ENCODE measurements at places on chromosomes 6 and 20. TPM values are rescaled to one million over a fixed set of nuclear protein-coding genes. Genes with fewer than 3 reads are reported as not detected.

- peak; percentile 50 for DNase-seq
Measured at GRCh38 chr6:17178754-17179529, 77.1 kb downstream of the STMND1 start.

DNA sequence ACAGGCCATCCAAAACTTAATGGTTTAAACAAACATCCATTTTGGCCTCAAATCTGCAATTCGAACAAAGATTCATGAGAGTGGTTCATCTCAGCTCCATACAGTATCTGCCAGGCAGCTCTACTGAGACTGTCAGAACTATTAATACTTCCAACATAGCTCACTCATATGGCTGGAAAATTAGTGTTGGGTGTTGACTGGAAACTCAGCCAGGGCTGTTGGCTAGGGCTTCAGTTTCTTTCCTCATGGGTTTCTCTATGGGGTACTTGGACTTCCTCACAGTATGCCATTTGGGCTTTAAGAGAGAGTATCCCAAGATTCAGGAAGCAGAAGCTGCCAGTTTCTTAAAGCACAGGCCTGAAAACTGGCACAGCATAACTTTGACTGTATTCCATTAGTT lies 240.3 kb downstream of the TPBG start:
- no peak for DNase-seq

Gene OVOL2
- 0.17 TPM for total RNA-seq

DNA sequence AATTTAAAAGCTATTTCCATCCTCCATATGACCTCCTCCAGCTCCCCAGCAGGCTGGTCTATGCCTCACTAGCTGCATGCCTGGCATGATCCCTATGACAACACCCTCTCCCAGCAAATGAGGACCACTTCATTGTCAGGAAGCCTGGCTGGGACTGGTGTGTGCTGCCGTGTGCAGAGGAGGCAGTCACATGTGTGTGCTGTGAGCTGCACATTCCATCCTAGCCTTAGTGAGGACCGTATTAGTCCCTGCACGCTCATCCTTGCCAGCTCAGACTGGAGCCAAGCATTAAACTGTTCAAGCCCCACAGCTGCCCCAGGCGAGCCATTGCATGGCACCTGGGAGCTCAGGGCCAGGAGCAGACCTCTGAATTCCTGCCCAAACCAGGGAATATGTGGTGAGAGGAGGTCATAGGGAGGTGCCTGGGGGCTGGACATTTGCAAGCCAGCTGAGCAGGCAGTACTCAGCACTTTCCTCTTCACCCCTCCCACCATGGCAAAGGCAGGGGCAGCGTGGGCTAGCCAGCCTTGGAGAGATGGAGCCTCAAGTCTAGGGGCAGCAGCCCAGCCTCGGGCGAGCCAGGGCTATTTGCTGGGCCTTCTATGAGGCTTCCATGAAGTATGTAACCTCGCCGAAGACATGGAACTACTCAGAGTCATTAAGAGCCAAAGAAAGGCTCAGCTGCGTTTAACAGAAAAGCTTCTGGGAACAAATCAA lies 8.7 kb upstream of the CCN5 start:
- no peak for DNase-seq

DNA sequence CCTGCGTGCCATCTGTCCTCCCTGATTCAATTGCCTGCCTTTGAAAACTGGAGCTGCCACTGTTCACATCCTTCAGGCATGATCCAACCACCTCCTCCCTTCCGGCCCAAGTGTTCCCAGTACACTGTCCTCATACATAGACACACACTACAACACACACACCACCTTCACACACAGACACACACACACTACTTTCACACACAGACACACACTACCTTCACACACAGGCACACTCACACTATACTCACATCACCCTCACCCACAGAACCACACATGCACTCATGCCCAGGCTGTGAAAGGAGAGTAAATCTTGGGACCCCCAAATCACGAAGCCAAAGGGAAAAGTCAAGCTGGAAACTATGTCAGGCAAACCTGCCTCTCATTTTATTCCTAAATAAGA lies 109.4 kb upstream of the MYLIP start:
- no peak for DNase-seq

DNA sequence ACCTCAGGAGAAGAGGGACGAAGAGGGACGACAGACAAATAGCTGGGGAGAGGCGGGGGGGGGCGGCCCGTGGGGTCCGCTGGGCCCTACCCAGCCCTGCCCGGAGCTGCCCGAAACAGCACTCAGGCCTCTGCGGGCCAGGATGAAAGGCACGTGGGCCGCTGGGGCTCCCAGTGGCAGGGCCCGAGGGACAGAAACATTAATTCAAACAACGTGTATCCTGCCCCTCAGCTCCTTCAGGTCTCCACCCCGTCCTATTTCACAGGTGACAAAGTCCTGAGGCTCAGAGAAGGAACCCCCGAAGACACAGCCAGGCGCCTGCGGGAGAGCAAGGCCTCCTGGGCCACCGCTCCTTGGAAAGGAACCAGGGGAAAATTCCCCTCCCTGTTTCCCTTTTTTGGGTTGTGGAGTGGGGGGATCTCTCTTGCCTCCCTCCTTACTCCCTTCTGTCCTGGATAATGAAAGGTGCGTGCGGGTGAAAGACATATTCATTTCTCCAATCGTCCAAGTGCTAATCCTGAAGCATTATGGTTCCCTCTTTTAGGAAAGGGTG lies 93.3 kb downstream of the RNASET2 start:
- DNase-seq = no peak

Gene PEDS1
- 31.7 TPM for total RNA-seq

Gene GNMT
- not detected for total RNA-seq

Gene OLIG3
- total RNA-seq = not detected

DNA sequence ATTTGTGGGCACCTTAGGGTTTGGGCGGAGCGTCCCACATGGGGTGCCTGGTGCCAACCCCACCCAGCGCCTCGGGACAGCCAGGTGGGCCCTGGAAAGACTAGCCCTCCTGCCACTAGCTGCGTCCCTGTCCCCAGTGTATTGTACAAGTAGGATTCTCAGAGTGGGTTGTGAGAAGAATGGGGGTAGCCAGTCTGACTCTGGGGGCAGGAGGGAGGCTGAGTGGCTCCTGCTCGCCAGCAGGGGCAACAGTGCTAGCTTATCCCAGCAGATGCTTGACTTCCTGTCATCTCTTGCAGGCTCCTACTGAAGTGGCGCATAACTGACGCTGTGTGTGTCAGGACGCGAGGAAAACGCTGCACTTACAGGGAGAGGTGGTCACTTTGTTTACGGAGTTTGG lies 9.3 kb downstream of the PSMA7 start:
- DNase-seq = no peak

Gene SPTLC3
- 8.3 TPM for total RNA-seq

DNA sequence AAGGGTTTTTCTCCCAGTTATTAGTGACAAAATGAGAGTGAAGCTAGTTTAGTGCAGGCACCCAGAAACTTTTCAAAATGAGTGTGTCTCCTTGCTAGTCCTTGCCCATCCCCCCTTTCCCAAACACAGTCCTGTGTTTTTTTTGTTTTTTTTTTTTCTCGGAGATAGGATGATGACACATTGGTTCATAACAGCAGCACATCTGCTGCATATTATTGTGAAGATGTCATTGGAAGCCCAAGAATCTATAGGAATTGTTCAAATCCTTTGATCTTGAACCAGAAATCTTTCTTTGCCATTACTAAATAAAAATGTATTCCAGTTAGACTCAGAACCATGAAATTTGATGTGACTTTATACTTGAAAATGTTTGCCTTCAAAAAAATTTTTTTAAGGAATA lies 162.4 kb downstream of the FRK start:
- DNase-seq = no peak

GRCh38 chr6:17454316-17455005 lies 61.1 kb downstream of the CAP2 start:
- DNase-seq = no peak

- no peak for DNase-seq
Measured at GRCh38 chr6:104421650-104422049, 438.1 kb downstream of the HACE1 start.

Gene AGPAT4
- 15.1 TPM for total RNA-seq

GRCh38 chr20:25270829-25271251 lies 23.0 kb downstream of the PYGB start:
- no peak for DNase-seq
